Panc1 (cell line): ENCODE measurements at places on chromosomes 12 and 14.
A peak's percentile ranks its signal among the peaks of the same experiment; 100 is the strongest.

- DNase-seq = no peak
Measured at GRCh38 chr12:52342781-52343490, 21.7 kb upstream of the KRT83 start.

DNA sequence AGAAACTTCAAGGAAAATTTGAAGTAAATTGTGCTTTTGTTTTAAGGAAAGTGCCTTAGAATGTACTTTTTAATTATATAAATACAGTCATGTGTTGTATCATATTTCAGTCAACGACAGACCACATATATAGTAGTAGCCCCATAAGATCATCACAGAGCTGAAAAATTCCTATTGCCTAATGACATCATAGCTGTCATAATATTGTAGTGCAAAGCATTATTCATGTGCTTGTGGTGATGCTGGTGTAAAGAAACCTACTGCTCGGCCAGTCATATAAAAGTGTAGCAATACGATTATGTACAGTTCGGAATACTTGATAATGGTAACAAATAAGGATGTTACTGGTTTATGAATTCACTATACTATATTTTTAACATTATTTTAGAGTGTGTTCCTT, 198.9 kb upstream of the SLC16A7 start:
- DNase-seq = no peak

DNA sequence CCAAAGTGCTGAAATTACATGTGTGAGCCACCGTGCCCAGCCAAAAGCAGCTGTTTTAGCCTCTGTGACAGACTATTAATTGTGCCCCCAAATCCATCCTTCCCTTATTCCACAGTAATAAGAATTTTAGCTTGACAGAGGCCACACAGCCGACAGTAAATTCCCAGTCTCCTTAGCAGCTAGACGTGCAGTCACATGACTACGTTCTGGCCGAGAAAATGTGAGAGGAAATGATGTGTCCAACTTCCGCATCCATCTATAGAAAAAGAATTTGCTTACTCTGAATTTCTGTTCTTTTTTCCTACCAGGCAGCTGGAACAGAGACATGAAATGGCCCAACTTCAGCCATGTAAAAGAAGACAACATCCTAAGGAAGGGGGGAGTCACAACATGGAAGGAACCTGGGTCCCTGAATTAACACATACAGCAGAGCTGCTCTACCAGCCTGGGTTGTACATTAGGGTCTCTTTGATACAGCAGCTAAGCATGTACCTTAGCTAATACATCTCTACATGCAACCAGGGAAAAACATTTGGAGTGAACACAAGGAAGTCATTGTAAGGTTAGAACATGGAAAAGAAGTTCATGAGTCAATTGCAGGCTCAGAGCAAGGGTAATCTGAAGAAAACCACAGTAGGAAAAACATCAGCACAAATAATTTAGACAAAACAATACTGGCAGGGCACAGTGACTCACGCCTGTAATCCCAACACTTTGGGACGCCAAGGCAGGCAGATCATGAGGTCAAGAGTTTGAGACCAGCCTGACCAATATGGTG, 35.5 kb downstream of the CIT start:
- no peak for DNase-seq

DNA sequence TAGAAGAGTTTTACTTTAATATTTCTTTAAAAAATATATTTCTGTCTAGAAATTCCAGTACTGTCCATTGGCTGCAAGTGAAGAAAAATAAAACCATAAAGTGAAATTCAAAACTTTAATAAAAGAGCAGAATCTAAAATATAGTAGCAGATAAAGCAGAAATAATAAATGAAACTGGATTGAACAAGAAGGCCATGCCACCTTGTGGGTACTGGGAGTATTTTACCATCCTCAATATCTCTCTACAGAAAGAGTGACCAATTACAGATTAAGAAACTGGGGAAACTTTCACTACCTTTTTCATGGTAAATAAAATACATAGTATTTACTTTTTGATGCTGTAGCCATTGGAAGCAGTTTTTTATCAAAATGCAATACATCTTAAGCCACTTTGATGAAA, 220.5 kb downstream of the BCAT1 start:
- DNase-seq = peak; percentile 13

GRCh38 chr12:114762490-114763110, 78.6 kb upstream of the TBX3 start:
- no peak for DNase-seq

DNA sequence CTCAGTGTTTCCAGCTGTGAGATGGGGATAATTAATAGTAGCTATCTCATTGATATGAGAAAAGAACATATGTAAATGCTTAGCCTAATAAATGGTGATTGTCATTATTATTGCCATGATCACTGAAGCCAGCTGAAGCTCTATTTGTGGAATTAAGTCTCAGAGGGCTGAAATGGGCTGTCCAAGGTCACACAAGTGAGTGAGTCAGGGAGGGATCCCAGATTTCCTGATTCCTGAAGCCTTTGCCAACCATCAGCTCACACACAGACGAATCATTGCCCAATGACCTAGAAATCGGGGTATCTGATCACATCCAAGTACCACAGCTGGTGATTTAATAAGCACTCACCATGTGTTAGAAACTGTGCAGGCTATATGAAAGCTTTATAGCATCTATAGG, 21.6 kb upstream of the TMEM229B start:
- no peak for DNase-seq

DNA sequence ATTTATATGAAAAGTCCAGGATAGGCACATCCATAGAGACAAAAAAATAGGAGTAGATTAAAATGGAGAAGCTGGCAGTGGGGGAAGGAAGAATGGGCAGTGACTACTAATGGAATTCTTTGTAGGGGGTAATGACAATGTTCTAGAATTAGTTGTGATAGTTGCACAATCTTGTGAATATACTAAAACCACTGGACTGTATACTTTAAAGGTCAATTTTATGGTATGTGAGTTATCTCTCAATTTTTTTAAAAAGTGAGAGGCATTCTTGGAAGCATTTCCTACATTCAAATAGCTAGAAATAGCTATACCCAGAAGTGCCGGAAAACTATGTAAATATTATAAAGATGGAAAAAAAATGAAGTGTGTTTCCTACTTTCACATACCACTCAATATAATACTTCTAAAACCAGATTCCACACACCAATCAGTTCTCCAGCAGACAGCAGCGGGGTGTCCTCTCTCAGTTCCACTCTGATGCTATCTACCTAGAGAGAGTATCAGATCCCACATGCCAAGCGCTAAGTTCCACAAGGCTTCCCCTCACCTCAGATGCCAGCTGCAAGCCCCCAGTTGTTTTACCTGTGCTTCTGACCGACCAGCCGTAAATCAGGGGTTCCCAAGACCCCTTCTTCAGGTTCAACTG, 41.7 kb upstream of the NID2 start:
- DNase-seq = no peak

- no peak for DNase-seq
Measured at GRCh38 chr12:70549340-70550179, 87.7 kb downstream of the PTPRB start.

DNA sequence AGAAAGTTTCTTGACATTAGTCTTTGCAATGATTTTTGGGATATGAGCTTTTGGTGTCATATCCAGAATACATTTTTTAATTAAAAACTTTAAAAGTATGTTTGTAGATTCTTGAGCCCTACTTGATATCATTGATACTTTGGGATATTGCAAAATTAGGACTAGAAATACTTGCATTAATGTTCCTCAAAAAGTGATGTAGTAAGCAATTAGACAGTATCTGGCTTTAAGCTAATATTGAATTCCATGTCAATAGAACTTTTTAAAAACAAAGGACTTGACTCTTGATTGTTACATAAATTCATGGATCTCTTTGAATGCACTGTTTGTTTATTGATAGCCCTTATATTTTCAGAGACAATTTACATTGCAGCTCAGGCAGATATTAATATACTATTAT, 15.6 kb downstream of the PEX5 start:
- DNase-seq = no peak

DNA sequence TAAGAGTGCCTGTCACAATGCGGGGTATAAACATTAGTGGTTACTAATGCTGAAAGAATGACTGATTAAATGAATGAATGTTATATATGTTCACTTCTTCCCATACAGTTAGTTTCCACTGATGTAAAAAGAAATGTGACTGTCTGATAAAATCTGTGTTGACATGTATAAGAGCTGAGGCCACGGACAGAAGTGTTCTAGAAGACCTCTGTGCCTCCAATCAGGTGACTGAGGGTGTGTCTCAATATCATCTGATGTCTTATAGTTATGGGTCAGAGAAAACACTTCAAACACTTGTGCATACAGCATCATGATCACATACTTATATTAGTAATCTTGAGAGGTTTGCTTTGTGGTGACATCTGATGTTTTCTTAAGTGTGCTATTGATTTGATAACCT, 183.4 kb downstream of the TTC7B start:
- no peak for DNase-seq

DNA sequence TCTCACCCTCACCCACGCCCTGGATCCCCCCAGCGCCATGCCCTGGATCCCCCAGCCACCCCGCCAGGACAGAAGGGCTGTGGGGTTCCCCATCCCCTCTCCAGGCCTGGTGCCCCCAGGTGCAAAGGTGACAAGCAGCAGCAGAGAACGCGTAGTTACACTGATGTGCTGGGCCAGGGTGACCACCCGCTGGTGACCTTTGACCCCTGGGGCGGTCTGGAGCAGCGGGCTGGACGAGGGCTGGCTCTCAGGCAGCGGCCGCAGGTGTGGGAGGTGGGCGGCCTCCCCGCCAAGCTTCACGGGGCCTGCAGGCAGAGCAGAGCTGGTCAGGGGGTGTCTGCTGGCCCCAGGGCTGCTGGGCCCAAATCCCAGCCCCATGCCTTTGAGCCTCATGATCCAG, 40.1 kb downstream of the RFLNA start:
- no peak for DNase-seq

DNA sequence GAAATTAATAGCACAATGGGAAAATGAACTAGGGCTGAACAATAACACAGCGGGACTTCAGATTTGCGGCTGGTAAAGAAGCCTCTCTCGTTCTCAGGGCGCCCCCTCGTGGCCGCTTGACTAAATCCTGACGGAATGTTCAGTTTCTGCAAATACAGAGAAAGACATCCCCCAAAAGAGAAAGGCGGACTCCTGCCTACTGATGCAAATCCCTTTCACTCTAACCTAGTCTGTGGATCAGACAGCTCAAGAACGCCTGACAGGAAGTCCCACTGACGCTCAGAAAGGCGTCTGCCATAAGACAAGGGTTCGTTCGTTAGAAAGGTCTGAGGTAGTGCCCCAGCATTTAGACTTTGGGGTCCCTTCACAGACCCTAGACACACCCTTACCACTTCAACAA, 2.5 kb downstream of the NUAK1 start:
- DNase-seq = no peak

- DNase-seq = no peak
Measured at GRCh38 chr12:45477526-45477925, 252.0 kb upstream of the ARID2 start.

GRCh38 chr14:102711207-102711606, 66.0 kb upstream of the TRAF3 start:
- no peak for DNase-seq

DNA sequence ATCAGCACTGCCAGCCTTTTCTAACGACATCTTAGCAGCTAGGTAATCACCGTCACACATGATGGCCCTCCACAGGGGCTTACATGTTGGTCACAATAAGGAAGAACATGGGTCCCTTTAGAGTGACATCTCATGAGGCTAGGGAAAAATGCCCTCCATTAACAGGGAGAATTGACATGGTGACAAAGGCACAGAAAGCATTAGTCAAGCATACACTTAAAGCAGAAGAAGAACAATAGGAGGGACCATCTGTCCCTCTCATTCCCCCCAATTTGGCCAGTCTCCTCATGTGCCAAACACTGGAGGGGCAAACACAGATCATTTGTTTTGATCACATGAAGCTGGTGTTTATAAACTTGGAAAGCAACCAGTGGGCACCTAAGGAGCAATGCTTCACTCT, 78.0 kb downstream of the GRIP1 start:
- DNase-seq = no peak

GRCh38 chr12:123111498-123112165, 39.3 kb downstream of the PITPNM2 start:
- no peak for DNase-seq

DNA sequence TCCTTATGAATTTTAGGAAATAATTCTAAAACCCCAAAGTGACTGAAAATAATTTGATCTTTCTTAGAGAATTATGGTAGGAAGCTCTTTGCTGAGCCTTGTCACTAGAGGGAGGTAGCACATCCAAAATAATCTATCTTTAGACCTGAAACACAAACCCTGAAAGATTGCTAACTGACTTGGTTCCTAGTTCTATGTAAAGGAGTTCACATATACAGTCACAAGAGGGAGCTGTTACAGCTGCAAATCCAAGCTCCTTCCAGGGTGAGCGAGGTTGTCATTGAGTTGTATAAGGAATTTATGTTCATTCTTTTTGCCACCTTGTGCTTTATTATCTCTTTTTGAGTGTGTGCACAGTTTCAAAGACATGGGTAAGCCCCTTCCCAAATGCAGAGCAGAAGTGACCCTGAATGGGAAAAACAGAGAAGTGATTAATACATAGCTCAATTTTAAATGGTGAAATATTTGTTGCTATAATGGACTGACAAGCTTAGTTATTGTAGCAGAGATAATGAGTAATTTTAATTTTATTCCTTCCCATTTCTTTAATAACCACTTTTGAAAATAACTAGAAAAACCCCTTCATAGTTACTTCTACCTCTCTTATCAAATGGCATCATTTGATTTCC, 387.9 kb downstream of the DAD1 start:
- peak; percentile 27 for DNase-seq

- DNase-seq = no peak
Measured at GRCh38 chr12:89665556-89665955, 43.1 kb downstream of the ATP2B1 start.

- no peak for DNase-seq
Measured at GRCh38 chr12:83408146-83408545, 721.4 kb downstream of the TMTC2 start.

DNA sequence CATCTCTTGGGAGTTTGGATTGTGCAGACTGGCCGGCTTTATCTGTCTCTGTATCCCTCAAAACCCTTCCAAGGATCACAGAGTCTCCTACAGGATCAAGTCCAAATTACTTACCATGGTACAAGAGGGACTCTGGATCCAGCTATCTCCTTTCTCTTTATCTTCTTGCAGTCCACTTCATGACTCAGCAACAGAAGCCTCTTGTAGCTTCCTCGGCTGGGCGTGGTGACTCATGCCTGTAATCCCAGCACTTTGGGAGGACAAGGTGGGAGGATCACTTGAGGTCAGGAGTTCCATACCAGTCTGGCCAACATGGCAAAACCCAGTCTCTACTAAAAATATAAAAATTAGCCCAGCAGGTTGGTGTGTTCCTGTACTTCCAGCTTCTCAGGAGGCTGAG, 189.7 kb downstream of the BCAT1 start:
- no peak for DNase-seq
